ENCODE measurements at places on chromosomes 4 and X.

GRCh38 chr4:179804440-179804839 is 2362.2 kb upstream of the AGA start:
- no peak for DNase-seq

DNA sequence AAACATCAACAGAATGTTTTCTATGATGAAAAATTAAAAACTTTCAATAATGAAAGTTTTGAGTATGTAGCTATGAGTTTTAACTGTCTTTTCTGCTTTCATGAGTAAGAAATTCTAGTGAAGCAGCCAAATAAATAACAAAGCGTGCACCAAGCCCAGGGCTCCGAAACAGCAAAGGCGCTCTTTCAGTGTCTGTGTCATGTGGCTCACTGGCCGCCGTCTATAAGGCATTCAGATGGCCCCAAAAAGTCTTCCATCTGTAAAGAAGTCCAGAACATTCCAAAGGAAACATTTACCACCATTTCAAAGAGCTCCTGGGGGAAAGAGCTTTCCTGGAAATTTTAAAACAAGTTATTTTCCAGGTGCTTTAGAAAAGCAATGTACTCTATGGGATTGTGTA is 139.9 kb downstream of the AFAP1 start:
- DNase-seq: no peak

DNA sequence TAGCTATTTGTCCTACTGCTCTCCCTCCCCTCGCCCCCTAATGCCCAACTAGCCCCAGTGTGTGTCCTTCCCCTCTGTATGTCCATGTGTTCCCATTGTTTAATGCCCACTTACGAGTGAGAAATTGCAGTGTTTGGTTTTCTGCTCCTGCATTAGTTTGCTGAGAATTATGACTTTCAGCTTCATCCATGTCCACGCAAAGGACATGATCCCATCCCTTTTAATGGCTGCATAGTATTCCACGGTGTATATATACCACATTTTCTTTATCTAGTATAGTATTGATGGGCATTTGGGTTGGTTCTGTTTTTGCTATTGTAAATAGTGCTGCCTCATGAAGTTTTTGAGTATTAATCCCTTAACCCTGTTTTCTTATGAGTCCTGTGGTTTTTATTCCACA is 33.6 kb upstream of the CFAP299 start:
- DNase-seq: no peak

DNA sequence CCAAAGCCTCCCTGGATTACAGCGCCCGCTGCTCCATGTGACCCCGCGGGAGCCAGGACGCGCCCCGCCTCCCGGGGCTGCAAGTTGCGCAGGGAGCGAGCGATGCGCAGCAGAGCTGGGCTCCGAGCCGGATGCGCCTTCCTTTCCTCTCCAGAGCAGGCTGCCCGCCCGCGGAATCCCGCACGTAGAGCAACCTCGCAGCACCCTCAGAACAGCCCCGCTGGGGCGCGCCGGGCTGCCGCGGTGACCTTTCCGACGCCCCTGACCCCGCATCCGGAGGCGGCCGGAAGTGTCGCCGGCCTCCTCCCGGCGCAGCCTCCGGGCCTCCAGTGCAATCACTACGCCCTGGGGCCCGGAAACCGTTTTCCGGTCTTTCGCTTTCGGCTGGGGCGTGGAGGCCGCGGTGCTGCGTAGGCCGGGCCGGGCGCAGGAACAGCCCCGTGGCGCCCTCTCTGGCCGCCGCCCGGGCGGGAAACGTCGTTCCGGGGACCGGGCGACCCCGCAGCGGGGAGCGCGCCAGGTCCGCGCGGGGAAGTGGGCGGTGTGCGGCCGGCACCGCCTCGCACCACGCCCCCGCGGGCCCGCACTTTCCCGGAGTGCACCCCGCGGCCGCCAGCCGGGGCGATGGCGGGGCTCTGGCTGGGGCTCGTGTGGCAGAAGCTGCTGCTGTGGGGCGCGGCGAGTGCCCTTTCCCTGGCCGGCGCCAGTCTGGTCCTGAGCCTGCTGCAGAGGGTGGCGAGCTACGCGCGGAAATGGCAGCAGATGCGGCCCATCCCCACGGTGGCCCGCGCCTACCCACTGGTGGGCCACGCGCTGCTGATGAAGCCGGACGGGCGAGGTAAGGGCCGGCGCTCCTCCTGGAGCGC is at the start of gene CYP4V2:
Gene CYP4V2, plus strand, starts transcription at position 368 of the 866 bp plus-strand sequence. Its CDS starts 257 bp downstream, at position 625.
- peak; percentile 85 for DNase-seq

DNA sequence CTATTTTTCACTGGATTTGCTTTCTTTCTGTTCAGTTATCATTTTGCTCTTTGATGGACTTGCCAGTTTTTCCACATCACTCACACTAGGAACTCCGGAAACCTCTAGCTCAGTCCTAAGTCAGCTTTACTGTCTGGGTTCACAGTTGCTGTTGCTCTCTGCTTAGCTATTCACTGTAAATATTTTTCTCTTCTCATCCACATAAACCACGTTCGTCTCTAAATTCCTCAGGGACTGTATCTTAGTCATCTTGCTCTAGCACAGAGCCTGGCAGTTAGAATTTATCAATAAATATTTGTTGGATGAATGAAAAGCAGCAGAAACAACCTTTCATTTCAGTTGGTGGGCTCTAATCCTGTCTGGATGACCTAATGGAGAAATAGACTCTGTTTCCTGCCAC is 119.4 kb upstream of the DMD start:
- DNase-seq: no peak

DNA sequence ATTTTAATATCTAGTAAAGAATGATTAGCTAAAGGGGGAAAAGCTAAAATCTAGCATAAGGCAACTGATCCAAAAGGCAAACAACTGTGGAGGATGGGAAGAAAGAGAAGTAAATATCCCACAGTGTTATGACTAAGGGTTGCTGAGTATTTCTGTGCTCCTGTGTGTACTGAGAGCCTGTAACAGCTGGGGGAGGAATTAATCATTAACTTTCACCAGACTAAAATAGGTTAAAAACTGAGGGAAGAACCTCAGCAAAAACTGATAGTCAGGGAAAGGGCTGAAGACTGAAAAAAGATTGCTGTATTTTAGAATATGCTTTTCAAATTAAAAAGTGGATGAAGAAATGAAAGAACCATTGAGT is 365.9 kb downstream of the CXXC4 start:
- DNase-seq: no peak

DNA sequence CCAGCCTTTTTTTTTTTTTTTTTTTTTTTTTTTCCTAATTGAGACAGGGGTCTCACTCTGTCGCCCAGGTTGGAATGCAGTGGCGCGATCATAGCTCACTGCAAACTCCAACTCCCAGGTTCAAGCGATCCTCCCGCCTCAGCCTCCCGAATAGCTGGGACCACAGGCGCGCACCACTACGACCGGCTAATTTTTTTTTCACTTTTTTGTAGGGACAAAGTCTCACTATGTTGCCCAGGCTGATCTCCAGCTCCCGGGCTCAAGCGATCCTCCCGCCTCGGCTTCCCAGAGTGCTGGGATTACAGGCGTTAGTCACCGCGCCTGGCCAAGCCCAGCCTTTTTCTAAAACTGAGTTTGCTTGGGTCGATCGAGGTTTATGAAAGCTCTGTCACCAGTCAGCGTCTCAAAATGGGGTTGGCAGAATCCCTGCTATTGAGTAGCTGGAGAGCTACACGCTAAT is 1.3 kb upstream of the OTUD5 start:
- peak; percentile 48 for DNase-seq

GRCh38 chr4:159268607-159269006 is 165.7 kb downstream of the RAPGEF2 start:
- no peak for DNase-seq

DNA sequence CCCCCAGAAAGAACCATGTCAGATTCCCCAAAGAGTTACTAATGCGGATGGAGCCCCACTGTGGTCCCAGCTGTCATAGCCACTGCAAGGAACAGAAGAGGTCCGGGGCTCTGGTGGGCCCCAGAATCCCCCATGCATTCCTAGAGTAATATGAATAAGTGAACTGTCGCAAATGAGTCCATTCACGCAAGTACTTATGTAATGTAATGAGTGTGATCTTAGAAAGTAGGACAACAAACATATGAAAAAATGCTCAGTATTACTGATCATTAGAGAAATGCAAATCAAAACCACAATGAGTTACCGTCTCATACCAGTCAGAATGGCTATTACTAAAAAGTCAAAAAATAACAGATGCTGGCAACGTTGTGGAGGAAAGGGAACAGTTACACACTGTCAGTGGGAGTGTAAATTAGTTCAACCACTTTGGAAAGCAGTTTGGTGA is 141.5 kb upstream of the RBPJ start:
- DNase-seq: no peak

GRCh38 chr4:170420255-170420693 is 330.5 kb upstream of the AADAT start:
- DNase-seq: no peak

- no peak for DNase-seq
Observed at GRCh38 chrX:119505945-119506344, 37.7 kb downstream of the SLC25A5 start.

DNA sequence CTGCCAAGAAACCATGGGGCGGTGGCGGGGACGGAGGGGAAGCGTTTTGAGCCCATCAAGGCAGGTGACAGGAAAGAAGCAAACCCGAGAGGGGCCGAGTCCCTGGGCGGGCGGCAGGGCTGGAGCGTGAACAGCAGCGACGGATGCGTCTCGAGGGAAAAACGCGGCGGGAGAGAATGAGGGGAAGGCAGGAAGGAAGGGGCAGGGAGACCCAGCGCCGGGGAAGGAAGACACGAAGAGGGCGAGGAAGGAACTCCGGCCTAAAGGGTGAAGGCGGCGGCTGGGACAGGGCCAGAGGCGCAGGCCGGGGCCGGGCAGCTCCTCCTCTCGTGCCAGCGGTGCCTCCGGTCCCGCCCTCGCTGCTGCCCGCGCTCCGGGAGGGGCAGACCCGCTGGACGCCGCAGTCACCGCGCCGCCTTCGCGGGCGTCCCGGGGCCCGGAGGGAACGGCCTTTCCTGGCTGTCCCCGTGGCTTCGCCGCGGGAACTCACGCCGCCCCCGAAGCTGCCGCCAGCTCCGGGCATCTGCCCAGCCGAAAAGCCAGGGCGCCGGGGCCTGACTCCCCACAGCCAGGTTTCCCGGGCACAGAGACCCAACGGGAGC is 751 bp upstream of the RGS12 start:
- peak; percentile 75 for DNase-seq

DNA sequence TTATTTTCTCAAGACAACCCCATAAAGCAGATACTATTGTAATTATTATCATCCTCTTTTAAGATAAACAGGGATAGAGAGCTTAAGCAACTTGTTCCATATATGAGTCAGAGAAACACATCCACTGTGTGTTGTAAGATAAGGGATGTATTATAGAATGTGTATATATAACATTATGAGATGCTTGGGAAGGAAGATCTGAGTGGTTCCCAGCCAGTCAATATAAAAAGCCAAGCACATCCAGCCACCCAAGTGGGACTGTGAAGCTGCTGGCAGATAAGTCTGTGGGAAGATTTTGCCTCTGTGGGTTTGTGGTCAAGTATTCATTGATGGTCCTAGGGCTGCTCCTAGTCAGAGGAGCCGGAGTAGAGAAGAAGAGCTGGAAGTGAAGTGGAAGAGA is 16.5 kb upstream of the BMPR1B start:
- DNase-seq: no peak

GRCh38 chrX:146863566-146863965 is 49.0 kb upstream of the CXorf51A start:
- DNase-seq: no peak

- no peak for DNase-seq
Observed at GRCh38 chrX:107470198-107470597, 20.7 kb downstream of the FRMPD3 start.

- peak; percentile 88 for DNase-seq
Observed at GRCh38 chr4:147822128-147822527, 90.2 kb downstream of the ARHGAP10 start.

GRCh38 chrX:126165721-126166461 is at the start of gene DCAF12L2:
Gene DCAF12L2, minus strand, starts transcription at chrX:126166289. Its CDS starts 365 bp downstream, at chrX:126165924.
- peak; percentile 21 for DNase-seq

DNA sequence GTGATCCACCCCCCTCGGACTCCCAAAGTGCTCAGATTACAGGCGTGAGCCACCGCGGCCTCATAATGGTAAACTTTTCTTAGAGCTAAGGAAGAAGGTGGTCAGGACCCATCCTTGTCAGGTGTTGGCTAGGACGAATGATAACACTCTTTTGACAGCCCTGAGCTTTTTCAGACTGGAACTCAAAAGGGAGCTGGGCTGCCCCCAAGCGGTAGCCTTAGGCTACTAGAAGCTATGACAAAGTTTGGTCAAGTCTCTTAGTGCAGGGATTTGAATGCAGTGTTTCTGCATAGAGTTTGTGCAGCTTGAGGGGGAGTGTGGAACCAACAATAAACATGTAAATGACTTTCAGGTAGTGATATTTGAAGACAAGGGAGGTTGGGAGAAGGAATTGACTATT is 11.8 kb upstream of the HSD17B10 start:
- DNase-seq: no peak

DNA sequence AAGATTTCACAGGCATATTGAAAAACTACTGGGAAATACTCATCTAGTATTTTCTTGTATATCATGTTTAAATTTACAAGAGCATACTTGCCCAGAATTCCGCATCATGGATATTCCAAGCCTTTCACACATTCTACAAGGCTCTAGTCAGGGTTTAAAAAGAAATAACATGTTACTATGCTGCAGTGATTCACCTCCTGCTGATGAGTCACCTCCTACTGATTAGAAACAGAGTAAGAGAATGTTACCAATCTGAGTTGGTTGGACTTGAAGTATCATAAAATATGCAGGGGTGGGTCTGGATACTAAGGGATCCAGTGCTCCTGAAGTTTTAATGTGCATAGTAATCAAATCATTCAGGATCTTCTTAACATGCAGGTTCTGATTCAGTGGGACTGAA is 192.0 kb upstream of the ANK2 start:
- no peak for DNase-seq

DNA sequence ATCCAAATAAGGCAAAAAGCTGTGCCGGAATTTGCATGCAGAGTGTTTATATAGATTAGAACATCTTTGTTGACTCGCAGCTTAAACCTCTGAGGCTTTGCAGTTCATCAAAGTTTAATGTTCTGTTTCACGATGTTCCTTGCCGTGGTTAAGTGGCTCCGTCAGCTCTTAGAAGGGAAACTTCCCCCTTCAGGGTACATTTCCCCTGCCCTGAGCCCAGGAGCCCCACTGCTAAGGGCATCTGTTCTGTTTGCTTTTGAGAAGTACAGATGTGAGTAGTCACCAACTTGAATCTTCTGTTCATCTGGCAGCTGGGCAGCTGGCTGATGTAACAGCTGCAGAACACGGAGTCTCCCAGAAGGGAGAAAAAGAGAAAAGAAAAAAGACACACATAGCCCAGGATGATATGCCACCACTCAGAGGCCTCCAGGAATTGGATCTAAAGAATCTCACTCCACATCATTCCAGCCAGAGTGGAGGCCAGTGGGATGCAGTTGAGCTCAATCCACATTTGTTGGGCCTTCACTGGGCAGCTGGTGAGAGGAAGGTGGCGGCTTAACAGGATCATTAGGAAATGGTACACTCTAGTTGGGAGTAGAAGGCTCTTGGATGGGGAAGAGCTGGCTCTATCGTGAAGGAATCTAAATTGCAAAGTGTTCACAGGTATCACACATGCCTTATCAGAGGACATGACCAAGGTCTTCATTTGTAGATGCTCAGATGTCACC is 178.7 kb upstream of the RBPJ start:
- DNase-seq: no peak

DNA sequence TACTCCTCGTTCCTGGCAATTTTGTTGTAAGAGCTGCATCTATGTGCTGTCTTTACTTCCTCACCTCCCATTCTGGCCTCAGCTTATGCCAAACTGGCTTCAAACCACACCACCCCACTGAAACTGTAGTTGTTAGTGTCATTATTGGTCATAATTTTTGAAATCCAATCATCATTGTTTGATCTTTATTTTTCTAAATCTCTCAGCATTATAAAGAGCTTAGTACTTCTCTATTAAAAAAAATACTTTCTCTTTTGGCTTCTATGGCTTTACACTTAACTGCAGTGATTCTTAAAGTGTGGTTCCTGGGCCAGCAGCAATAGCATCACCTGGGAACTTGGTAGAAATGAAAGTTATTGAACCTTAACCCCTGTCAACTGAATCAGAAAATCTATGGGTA is 83.5 kb upstream of the GRPR start:
- DNase-seq: no peak
